ENCODE measurements at places on chromosomes 1 and 21.
A peak's percentile ranks its signal among the peaks of the same experiment; 100 is the strongest.

GRCh38 chr1:157966031-157966537, 27.4 kb upstream of the KIRREL1 start:
- DNase-seq, result no peak

DNA sequence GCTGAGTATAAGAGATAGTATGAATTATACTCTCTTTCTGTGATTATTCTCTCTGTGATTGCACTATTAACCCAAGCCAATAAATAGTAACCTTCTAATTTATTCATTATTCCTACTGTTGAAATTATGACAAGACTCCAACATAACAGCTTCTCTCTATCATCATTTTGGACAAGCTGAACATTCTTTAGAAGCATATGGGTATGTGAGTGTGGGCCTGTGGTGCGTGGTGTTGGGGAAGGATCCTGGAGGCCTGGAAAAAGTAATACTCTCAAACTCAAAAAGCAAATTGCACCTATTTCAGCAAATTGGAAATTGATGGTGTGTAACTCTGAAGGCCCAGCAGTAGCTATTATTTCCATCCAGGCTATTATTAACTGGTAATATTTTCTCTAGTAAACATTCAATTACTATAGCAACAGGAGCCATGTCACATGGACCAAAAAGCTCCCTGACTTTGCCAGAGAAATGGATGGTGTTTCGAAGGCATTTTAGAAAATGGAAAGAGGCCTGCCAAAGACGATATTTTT, 502.8 kb downstream of the LTN1 start:
- no peak for DNase-seq

- DNase-seq, result no peak
Measured at GRCh38 chr1:43396059-43396458, 6.4 kb downstream of the SZT2 start.

DNA sequence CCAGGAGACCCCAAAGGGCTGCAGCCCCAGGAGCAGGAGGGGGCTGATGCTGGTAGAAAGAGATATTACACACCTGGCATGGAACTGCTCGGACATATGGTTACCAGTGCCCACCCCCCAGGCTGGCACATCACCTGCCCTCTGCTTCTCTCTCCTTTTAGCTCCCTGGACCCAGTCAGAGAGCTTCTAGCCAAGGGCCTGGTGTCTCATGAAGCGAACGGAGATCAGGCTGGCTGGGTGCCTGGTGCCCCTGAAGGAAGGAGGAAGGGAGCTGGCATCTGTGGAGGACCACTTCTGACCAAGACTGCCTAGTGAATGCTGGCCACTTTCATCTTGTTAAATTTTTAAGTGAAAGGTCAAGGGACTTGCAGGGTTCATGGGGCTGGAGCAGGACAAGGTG, 53.1 kb downstream of the FOXO6 start:
- peak; percentile 25 for DNase-seq

GRCh38 chr1:113928187-113928930, 765 bp upstream of the HIPK1 start:
- no peak for DNase-seq

GRCh38 chr1:56438901-56439551, 140.3 kb downstream of the PLPP3 start:
- DNase-seq, result no peak

- peak; percentile 33 for DNase-seq
Measured at GRCh38 chr1:80427881-80428280, 1372.9 kb upstream of the ADGRL2 start.

- DNase-seq, result no peak
Measured at GRCh38 chr1:205456383-205456867, 580 bp upstream of the BLACAT1 start.

GRCh38 chr1:186772228-186772627, 56.5 kb upstream of the PLA2G4A start:
- no peak for DNase-seq

- no peak for DNase-seq
Measured at GRCh38 chr1:169107603-169108208, 1.2 kb downstream of the ATP1B1 start.

Measured in NCI-H1092 treated with DMSO at 0.1 percent for 48 hours (cell line).